ENCODE measurements at places on chromosomes 1 and 21. TPM values are rescaled to one million over a fixed set of nuclear protein-coding genes. Genes with fewer than 3 reads are reported as not detected.

The AIM2 gene
- polyA plus RNA-seq, result not detected

The COL6A2 gene
- polyA plus RNA-seq, result 225 TPM

The RIPK4 gene
- polyA plus RNA-seq, result 23.2 TPM

The TMCO4 gene
- polyA plus RNA-seq, result 21.5 TPM

The DNASE2B gene
- polyA plus RNA-seq, result 0.09 TPM

The GBP7 gene
- polyA plus RNA-seq, result 0.16 TPM

The C1orf146 gene
- polyA plus RNA-seq, result 0.32 TPM

The B3GALT5 gene
- 1.7 TPM for polyA plus RNA-seq

The MROH9 gene
- not detected for polyA plus RNA-seq

The AADACL3 gene
- polyA plus RNA-seq, result not detected

The LAX1 gene
- polyA plus RNA-seq, result 0.18 TPM
